Lower leg skin (tissue), 4 donors: ENCODE measurements at places on chromosomes 7 and 10.

DNA sequence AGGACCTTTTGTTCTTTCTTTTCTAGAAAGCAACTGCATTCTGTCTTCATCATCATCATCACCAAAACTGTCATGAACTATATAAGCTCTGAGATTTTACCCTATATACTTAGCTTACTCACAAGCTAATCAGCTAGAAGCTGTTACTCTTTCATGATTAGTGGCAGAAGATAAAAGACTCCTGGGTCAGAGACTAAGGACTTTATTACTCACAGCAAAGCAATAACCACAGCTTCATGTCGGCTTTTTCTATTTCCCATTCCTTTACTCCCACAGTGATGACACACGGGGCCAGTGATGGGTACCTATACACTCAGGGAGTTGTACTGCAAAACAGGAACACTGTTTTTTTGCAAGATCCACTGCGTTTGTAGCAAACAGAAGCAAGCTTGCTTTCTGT, 8.4 kb upstream of the C10orf88 start:
- DNase-seq: no peak

- no peak for DNase-seq
Observed at GRCh38 chr10:62648921-62649320, 155.6 kb upstream of the ADO start.

DNA sequence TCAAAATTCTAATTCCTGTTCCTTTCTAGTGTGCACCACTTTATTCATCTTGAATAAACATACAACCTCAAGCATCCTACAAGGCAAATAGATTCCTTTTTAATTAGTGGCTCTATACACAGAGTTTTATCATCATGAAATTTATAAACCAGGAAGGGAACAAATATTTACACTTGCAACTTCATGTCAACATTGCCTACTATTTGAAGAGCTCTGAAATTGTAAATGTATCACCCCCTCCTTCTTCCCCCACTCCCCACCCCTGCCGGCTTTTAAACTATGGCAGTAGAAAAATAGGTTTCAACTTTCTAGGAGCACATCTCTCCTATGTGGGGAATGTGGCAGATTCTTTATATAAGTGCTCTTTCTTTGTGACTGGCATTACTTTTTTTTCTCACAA, 49.6 kb downstream of the KAT6B start:
- no peak for DNase-seq

- DNase-seq: no peak
Observed at GRCh38 chr7:24366876-24367275, 82.9 kb downstream of the NPY start.

DNA sequence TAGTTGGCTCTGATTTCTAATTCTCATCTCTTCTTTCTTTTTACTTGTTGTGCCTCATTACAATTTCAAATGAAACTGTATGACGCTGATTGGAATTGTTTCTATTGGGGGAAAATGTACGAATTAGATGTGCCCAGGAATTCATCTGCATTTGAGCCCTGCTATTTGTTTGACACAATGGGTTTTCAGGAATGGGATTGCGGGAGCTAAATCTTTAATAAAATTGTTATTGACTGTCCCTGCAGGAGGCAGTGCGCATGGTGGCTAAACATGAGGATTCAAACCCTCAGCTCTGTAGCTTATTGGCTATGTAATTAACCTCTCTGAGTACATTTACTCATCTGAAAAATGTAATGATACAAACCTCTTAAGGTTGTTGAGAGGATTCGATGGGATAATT, 181.6 kb downstream of the NXPH1 start:
- DNase-seq: no peak

GRCh38 chr7:88141953-88142352, 77.9 kb downstream of the SRI start:
- DNase-seq: no peak

GRCh38 chr10:99523251-99523773, 9.4 kb upstream of the NKX2-3 start:
- DNase-seq: no peak

- DNase-seq: no peak
Observed at GRCh38 chr7:157412021-157412443, 75.2 kb downstream of the DNAJB6 start.
